ENCODE measurements at places on chromosomes 7 and 10.

DNA sequence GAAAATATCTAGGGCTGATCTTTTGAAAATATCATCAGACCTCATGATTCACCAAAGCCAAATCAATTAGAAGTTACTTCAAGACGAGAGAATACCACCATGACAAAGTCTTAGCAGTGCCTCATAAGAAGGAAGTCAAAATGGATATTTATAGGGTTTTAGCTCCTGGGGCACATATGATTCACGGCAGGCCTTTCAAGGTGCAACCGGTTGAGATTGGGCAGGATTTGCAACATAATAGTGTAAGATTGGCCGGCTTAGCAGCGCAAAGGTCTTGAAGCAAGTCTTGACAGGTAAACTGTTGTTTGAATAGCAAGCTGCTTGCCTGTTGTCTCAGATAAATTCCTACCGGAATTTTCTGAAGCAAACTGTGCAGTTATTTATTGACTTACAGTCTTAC is 17.5 kb downstream of the ADRB1 start:
- DNase-seq, result no peak

DNA sequence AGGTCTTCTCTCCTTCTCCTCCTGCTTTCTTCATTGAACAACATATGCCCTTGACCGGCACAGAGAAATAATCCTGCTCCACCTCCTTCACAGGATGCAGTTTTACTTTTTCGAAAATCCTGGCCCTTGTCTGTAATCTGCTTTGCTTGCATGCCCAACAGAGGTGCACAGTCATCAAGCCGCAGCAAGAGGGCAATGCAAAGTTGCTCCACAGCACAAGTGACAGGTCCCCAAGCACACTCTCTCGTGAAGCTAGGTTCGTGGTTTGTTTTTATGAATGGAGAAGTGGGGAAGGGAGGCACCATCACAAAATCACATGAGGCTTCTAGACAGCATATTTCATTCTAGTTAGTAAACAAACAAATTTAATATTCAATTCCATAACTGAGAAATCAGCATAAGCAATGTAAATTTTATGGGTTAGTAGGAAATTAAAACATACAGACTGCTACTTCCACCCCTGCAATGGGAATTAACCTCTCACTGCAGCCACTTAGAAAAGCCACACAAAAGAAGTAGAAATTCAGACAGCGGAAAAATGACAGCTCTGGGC is 178.8 kb downstream of the TPK1 start:
- no peak for DNase-seq

DNA sequence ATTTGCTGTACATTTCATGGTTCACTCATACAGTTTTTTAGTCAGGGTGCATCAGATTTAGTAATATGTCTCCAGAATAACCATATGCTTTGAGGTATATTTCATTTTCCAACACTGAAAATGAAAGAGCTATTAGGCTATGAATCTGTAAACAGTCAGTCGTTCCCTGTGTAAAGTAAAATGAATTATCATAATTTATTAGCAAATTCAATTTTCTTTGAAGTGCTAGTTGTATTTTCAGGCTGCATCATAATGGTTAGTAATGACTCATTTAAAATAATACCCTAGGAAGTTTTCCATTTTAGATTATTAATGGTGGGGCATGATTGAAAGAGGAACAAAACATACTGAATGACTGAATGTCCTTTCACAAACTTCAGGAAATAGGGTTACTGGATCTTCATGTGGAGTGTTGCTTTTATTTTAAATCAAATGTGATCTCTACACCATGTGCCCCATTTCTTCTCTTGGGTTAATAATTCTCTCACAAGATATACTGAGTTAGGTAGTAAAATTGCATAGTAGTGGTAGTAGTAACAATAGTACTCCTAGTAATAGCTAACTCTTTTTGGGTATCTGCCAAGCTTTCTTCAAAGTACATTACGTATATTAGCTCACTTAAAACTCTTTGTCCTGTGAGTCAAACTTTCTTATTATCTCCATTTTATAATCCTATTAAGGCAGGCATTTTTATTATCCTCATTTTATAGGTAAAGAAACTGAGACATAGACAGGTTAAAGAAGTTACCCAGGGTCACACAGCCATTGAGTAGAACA is 476.5 kb downstream of the SUGCT start:
- no peak for DNase-seq

GRCh38 chr10:72334196-72334824 is 20.4 kb downstream of the DNAJB12 start:
- peak; percentile 94 for DNase-seq

DNA sequence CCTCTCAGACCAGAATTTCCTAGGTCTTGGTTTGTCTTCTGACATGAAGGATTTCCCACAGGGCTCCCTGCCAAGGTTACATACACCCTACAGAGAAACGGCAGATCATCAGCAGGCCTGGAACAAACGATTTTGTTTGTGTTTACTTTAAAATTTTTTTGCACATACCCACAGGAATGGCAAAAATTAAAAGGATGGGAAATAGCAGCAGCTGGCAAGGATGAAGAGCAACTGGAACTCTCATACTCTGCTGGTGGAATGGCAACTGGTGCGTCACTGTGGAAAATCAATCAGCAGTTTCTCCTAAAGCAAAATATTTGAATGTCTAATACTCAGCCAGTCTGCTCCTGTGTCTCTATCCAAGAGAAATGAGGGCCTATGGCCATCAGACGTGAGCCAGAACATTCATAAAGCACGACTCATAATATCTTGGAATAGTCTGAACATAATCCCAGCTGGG is 6.5 kb downstream of the BAIAP2L1 start:
- DNase-seq, result no peak

- DNase-seq, result no peak
Observed at GRCh38 chr10:3099291-3100092, 32.1 kb downstream of the PFKP start.

- no peak for DNase-seq
Observed at GRCh38 chr7:128206747-128207500, 34.2 kb upstream of the LEP start.

DNA sequence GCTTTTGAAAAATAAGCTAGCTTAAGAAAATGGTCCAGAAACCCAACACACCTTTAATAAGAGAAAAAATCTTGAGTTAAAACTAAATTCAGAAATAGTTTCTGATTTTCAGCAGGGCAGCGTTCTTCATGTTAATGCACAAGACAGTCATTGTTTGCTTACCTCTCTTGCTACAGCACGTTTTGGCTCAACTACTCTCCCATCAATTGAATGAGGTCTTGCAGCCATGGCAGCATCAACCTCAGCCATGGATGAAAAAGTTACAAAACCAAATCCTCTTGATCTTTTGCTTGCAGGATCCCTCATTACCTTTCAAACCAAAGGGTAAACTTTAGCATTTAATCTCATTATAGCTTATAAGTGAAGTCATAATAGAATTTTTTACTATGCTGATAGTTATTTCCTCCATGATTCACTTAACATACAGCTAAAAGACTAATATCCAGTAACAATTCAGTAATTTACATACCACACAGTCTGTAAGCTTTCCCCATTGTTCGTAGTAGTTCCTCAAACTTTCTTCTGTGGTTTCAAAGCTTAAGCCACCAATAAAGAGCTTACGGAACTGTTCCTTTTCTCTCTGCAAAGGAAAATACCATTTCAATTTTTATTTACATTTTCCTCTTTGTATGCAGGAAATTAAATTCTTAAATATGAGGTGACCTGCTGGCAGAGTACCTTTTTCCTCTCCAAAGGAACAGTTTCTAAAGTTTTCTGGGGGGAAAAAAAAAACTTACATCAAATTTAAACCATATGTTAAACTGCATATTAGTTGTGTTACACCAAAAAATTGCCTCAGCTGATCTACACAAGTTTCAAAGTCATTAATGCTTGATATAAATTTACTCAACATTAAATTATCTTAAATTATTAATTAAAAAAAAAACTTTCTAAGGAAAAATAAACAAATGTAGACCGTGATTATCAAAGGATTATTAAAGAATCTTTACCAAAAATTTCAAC is 3.1 kb downstream of the HNRNPA2B1 start:
- no peak for DNase-seq

Measured in NCI-H1436 (cell line).